ENCODE measurements at places on chromosomes 7 and 10.

- DNase-seq: no peak
Observed at GRCh38 chr10:63030536-63030935, 102.6 kb upstream of the NRBF2 start.

- DNase-seq: peak; percentile 81
Observed at GRCh38 chr7:101924171-101924570, 106.7 kb downstream of the CUX1 start.

GRCh38 chr10:108708363-108708762 lies 1214.9 kb downstream of the XPNPEP1 start:
- DNase-seq: no peak

- DNase-seq: no peak
Observed at GRCh38 chr7:41641665-41642014, 61.2 kb downstream of the INHBA start.

GRCh38 chr7:151814400-151815009 lies 62.4 kb downstream of the PRKAG2 start:
- peak; percentile 22 for DNase-seq

- no peak for DNase-seq
Observed at GRCh38 chr7:8434290-8435002, 1.0 kb downstream of the NXPH1 start.

GRCh38 chr7:142797391-142798377 lies 26.9 kb downstream of the PRSS2 start:
- no peak for DNase-seq

GRCh38 chr7:84422790-84423189 lies 228.2 kb upstream of the SEMA3A start:
- peak; percentile 36 for DNase-seq

DNA sequence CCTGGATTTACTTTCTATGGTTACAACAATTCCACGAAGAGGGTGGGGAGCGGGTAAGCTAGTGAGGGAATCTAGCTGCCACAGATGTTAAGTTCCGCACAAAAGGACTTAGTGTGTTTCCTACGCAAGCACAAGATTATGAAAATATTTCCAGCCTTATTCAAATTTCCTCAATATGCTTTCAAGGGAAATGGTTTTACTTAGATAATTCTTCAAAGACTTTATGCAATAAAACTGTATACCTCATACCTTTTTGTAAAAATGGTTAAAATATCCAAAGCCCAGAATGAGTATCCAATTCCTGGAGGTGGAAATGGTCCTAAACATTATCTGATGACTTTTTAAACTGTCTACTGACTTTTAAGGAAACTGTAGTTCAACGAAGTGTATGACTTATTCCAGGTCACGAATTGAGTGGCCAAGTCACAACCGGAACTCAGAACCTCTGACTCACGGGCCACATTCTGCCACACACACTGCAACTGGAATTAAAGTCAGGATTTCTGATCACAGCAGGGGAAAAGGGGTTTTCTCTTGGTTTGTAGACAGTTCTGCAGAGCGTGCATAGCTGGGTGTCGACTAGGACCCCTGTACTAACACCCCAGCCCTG lies 20.2 kb upstream of the INSIG1 start:
- no peak for DNase-seq

GRCh38 chr10:58573144-58573543 lies 60.5 kb downstream of the BICC1 start:
- DNase-seq: no peak

GRCh38 chr7:105277341-105277740 lies 111.4 kb downstream of the SRPK2 start:
- peak; percentile 17 for DNase-seq

GRCh38 chr10:128959746-128960145 lies 507.3 kb upstream of the MGMT start:
- no peak for DNase-seq

- DNase-seq: peak; percentile 23
Observed at GRCh38 chr10:92290076-92290836, 622 bp downstream of the CPEB3 start.

DNA sequence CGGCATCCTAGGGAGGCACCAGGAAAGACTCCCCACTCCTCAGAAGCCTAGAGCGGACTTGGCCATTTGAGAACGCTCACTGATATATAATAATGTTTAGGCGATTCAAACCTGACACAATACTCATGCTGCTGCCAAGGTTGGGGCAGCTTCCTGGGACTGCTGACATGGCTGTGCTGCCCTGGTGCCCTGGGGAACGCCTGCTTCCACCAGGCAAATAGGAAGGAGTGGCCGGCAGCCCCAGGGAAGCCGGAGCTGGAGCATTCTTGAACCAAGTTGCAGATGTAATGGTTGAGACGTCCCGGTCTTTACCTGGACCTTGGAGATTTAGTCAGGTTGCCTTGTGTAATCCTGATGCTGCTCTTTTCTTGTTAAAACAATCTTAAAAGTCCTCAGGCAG lies 8.8 kb downstream of the GDF10 start:
- DNase-seq: no peak

GRCh38 chr7:51031216-51031615 lies 248.5 kb upstream of the GRB10 start:
- DNase-seq: no peak

- peak; percentile 50 for DNase-seq
Observed at GRCh38 chr10:89428877-89429276, 14.5 kb downstream of the IFIT5 start.

- no peak for DNase-seq
Observed at GRCh38 chr7:98084631-98085030, 22.0 kb upstream of the LMTK2 start.

- DNase-seq: no peak
Observed at GRCh38 chr7:158377800-158378623, 209.6 kb downstream of the PTPRN2 start.

DNA sequence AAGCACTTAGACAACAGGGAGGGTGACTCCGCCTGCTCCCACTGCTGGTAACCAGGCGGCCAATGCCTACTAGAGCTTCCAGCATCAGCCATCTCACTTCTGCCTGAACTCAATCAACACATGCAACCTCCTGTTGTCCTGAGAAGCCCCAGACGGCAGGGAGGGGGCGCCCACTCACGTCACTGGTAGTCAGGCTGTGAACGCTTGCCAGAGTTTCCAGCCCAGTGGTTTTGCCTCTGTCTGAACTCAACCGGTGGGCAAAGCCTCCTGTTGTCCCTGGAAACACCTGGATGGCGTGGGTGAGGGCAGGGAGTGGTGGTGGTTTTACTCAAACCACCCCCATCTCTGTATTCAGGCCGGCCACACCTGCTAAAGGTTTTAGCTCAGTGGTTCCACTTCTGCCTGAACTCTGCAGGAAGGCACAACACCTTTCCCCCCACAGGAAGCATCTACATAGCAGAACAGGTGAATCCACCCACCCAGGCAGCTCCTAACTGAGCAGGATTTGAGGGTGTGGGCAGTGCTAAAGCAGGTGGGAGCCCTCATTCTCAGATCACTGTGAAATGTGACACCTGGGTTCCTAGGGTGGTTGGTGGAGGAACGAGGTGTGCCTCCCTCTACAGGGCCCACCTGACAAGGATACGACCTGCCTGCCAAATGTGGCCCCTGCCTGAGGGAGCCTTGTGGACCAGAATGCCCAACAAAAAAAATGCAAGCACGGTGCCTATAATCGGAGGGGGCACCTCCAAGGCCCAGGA lies 563.0 kb upstream of the SEMA3D start:
- no peak for DNase-seq

- DNase-seq: peak; percentile 92
Observed at GRCh38 chr10:46516660-46517416, 39.6 kb downstream of the GPRIN2 start.

- no peak for DNase-seq
Observed at GRCh38 chr7:78092331-78092730, 293.8 kb downstream of the PHTF2 start.

GRCh38 chr10:86693721-86694369 lies 25.5 kb downstream of the LDB3 start:
- peak; percentile 63 for DNase-seq

- DNase-seq: no peak
Observed at GRCh38 chr7:33601884-33602283, 303.5 kb upstream of the BMPER start.

GRCh38 chr7:151875942-151876898 lies 695 bp downstream of the PRKAG2 start:
- peak; percentile 60 for DNase-seq

GRCh38 chr7:127912901-127913300 lies 118.3 kb downstream of the LRRC4 start:
- DNase-seq: no peak

DNA sequence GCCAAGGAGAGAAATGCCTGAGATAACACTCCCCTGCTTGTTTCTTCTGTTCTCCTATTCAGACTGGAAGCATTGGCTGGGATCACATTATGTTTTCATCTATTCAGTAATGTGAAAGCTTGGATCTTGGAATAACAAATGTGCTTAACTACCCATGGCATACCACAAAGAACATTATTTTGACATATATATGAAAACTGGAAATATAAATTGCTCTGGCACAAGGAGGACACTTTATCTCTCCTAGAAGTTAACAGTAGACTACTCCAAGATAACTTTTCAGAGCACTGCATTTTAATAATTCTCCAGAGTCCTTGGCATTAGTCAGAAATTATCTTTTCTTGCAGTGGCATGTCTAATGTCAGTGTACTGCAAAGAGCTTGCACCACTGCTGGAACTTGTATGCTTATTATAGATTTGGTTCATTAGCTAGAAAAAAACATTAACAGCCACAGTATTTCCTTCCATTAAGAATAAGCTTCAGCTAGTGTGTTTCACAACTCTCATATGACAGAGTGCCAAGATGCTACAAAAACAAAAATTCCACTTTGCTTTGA lies 169.3 kb upstream of the LRRN3 start:
- peak; percentile 43 for DNase-seq

- no peak for DNase-seq
Observed at GRCh38 chr7:36970551-36971514, 246.5 kb upstream of the AOAH start.

DNA sequence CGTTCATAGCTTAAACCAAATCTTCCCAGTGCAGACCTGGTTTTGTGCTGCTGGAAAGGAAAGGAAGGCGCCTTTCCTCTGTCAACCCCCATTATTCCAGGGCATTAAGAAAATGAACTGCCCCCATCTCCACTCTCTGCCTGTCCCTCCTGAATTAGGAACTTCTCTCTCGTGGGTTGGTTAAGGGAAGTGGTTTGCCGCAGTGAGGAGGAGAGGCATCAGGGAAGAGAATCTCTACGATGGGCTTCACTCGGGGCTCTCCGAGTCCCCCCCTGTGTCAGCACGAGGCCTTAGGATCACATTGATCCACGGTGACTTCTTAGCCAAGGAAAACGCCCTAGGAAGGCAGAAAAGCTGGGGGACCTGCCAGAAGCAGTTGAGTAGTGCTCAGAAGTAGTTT lies 53.9 kb upstream of the LYZL2 start:
- DNase-seq: no peak

All from foreskin fibroblast (primary cell).